ENCODE measurements at places on chromosomes 1 and 21.
A peak's percentile ranks its signal among the peaks of the same experiment; 100 is the strongest.

DNA sequence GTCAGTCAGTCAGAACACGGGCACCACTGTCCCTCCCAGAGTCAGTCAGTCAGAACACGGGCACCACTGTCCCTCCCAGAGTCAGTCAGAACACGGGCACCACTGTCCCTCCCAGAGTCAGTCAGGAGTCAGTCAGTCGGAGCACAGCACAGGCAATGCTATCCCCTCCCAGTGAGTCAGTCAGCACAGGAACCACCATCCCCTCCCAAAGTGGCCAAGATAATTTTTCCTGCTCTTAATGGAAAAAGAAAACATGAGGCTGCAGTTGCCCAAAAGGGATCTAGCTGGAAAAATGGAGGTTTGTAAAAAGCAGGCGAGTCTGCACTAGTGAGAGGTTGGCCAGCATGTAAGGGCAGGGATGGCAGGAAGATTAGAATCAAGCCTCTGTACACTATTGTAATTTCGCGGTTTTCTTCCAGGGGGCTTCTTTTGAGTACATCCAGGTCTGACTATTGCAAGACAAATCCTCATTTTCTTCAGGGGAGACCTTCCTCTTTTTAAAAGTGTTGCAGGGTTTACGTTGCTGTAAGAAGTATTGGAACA, 213.8 kb downstream of the SIPA1L2 start:
- no peak for DNase-seq

GRCh38 chr1:87149241-87150041, 179.2 kb upstream of the LMO4 start:
- DNase-seq = no peak

DNA sequence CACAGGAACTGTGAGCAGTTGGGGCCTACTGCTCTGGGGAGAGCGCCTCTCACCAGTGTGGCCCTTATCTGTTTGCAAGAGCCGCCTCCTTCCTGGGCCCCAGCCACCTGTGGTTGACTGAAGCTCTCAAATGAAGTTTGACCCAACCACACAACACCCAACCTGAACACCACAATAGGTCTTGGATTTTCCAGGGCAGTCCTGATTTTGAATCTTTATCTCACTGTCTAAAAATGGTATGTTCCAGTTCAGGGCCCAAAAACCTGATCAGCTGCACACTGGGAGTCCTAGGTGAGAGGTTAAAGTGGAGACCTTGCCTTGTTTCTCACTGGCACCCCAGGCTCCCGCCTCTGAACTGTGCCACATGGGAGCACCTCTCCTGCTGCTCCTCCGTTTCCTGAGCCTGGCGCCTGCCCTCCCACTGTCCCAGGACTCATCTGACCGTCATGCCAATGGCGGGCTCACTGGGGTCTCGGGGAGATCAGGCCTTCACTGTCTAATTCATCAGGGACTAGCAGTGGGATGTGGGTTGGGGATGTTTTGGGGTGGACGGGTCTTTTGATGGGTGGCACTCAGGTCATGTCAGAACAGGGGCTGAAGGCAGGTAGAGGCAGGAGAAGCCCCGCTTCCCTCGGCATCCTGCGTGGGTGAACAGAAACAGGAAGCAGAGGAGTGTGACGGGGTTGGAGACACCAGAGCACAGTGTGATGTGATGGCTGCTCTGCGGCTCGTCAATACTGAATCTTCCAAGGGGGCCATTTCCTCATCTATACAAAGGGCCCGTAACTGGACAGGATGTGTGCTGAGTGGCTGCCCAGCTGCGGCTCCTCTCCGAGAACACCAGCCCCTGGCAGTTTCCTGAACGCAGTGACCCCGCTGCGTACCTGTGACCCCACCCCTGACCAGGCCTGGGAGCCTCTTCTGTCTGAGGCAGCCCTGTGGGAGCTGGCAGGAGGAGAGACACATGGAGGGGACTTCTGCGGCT, 59.6 kb upstream of the ITPKB start:
- DNase-seq = no peak

DNA sequence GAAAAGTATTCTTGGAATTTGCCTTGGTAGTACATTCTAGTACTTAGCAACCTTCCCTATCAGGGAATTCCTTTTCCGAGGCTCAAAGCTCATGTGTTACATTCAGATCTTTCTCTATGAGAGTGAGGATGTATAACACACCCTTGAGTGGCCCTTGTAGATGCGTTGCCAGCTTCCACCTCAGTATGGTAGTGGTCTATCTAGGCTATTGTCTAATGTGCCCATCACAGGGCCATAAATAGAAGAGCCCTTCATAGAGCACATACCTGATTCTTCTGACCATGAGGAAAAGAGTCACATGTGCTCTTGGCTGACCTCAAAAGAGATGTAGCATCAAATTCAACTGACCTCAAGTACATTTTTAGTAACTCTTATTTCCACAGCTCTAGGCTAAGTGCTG, 14.0 kb upstream of the ZC3H11B start:
- DNase-seq = no peak

DNA sequence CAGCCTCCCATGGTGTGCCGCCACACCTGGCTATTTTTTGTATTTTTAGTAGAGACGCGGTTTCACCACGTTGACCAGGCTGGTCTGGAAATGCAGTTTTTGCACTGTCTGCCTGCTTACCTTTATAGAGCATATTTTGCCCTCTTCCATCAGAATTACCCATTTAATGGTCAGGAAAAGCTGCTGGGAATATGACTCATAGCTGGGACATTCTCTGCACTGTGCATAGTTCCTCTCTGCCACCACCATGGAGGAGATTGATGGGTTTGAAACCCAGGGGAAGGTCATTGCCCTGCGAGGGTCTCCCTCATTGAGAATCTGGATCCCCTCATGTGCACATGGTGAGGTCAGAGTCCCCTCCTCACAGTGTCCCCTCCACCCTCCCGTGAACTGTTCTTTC, 32.1 kb downstream of the MX1 start:
- DNase-seq = no peak

GRCh38 chr1:203037509-203038190, 11.4 kb downstream of the PPFIA4 start:
- no peak for DNase-seq

DNA sequence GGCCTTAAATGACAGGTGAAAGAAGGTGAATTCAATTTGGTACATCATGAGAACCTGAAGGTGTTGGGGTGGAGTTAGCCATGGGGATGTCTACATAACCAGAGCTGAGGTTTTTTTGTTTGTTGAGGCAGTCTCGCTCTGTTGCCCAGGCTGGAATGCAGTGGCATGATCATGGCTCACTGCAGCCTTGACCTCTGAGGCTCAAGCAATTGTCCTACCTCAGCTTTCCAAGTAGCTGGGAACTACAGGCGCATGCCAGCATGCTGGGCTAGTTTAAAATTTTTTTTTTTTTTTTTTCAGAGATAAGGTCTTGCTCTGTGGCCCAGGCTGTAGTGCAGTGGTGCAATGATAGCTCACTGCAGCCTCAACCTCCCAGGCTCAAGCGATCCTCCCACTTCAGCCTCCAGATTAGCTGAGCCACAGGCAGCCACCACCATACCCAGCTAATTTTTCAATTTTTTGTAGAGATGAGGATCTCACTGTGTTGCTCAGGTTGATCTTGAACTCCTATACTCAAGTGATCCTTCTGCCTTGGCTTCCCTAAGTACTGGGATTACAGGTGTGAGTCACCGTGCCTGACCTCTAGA, 1.9 kb upstream of the MPZ start:
- DNase-seq = no peak

DNA sequence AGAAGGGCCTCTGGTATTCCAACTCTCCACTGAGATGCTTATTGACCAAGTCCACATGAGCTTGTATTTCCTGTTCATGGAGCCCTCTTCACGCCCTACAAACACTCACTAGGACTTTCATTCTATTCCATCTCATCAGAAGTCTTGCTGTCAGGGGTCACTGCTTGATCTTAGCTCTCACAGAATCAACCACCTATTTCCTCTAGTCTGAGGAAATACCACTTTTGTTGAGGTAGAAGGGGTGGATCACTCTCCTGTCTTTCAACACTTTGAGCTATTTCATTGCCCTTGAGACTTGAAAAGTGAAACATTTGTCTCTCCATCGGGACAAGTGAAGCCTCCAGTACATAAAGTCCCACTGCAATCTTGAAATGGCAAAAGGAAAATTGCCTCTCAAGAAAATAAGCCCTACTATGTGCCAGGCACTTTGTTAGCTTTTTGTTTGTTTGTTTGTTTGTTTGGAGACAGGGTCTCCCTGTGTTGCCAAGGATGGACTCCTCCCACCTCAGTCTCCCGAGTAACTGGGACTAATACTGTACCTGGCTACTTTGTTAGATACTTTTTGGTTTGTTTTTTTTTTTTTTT, 19.8 kb upstream of the FAM110D start:
- DNase-seq = no peak

DNA sequence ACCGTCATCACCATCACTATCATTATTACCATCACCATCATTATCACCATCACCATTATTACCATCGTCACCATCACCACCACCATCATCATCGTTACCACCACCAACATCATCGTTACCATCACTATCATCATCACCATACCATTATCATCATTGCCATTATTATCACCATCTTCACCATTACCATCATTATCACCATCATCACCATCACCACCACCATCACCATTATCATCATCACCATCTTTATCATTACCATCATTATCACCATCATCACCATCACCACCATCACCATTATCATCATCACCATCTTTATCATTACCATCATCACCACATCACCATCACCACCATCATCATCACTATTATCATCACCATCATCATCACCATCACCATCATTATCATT, 112.9 kb downstream of the AJAP1 start:
- DNase-seq = no peak

DNA sequence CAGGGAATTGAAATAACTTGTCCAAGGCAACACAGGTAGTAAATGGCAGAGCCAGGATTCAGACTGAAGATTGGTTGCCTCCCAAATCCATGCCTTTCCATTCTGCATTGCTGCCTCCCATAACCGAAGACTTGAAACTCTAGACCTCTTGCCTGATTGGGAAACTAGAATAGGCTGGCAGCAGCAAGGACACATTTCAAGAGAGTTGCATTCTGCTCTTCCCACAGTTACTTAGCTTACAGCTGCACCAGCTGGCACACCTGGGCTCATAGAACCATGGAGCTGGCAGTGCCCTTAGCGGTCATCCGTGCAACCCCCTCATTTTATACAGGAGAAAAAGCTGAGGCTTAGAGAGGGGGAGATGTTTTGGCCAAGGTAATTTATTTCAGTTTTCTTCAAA, 8.0 kb downstream of the TRNAU1AP start:
- DNase-seq = no peak

- no peak for DNase-seq
Measured at GRCh38 chr1:199399996-199400724, 627.4 kb upstream of the NR5A2 start.

DNA sequence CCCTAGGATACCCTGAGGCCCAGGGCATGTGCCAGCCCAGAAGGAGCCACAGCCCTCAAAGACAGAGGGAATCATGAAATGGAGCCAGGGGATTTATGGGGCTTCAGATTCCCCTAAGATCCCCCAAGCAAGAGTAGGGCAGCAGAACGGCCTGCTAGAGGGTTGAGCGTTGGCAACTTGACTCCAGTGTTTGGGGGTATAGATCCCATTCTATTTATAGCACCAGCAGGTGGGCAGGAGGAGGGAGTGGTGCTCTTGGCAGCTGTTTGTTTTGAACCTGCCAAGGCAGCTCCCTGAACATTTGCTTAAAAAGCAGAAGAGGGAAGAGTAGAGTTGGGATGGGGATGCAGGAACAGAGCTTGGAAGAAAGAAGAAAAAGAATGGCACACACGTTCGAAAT, 33.7 kb downstream of the GLUL start:
- no peak for DNase-seq

- no peak for DNase-seq
Measured at GRCh38 chr1:220250681-220251080, 21.6 kb downstream of the RAB3GAP2 start.

DNA sequence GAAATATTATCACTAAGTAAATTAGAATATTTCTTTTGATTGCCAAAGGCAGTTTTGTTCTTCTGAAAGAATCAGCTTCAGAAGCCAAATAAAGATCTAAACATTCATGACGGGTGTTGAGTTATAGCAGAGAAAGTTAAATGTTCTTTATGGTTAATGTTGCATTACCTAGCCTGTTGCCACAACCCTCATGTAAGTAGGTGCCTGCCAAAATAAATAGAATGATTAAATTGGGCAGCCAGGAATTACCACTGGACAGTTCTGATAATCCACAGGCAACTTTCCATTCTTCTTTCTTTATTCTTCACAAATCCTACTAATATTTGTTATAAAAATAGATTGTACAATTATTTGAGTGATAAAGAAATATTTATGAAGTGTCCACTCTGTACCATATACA, 217.9 kb upstream of the NRIP1 start:
- no peak for DNase-seq

GRCh38 chr1:204338360-204338759, 21.4 kb downstream of the PLEKHA6 start:
- no peak for DNase-seq

DNA sequence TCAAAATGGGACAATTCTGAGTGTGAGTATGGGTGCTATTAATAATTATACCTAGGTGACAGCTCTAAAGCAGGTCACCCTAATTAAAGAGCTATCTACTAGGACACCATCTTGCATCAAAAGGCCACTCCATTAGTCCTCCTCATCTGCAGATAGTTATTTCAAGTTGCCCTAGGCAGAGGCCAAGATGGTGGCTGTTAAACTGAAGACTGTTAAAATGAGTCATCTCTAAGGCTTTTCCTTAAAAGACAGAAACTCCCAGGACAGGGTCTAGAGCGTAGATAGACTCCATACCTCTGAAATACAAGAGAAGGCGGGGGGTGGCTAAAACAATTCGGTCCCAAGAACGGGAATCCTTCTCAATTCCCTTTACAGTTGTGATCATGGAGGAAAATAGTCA, 4.5 kb upstream of the ZNF697 start:
- DNase-seq = no peak

GRCh38 chr1:12276225-12276624, 46.4 kb downstream of the VPS13D start:
- DNase-seq = no peak

- DNase-seq = no peak
Measured at GRCh38 chr1:175390522-175391254, 198.1 kb upstream of the KIAA0040 start.

- DNase-seq = no peak
Measured at GRCh38 chr1:246773213-246773641, 49.0 kb downstream of the SCCPDH start.

GRCh38 chr1:13965770-13966398, 265.9 kb downstream of the PRDM2 start:
- peak; percentile 78 for DNase-seq

DNA sequence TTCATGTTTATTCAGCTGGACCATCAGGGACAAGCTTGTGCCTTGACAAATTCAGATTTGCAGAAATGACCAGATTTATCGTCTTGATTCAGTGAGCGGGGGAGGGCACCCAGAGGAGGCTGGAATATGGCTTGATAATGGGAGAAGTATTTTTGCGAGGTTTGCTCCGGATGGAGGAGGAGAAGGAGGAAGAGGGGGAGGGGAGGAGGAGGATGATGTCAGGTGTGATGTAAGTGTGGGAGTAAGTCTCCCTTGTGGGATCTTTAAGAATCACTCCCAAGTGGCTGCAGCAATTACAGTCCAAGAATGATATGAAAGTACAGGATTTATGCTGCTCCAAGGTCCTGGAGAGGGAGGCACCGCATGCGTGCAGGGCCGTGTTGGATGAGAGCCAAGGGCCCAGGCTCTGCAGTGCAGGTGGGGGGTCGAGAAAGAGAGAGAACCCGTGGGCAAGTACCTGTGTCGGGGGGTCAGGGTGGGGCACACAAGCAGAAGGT, 5.6 kb upstream of the ZNF496 start:
- DNase-seq = no peak
